ENCODE measurements at places on chromosomes 12 and 14.
A peak's percentile ranks its signal among the peaks of the same experiment; 100 is the strongest.

- no peak for DNase-seq
Observed at GRCh38 chr12:94623161-94623920, 27.0 kb downstream of the TMCC3 start.

GRCh38 chr14:56390859-56391258 is 188.7 kb upstream of the TMEM260 start:
- DNase-seq = no peak

DNA sequence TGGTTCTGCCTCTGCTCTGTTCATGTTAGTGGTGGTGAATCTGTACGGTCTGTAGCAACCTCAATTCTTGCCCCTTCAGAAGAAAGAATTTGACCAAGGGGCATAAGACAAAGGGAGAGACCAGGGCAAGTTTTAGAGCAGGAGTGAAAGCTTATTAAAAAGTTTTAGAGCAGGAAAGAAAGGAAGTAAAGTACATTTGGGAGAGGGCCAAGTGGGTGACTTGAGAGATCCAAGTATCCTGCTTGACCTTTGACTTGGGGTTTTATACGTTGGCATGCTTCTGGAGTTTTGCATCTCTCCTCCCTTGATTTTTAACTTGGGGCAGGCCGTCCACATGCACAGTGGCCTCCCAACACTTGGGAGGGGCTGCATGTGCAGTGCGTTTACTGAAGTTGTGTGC is 225.0 kb downstream of the CRADD start:
- DNase-seq = no peak

GRCh38 chr12:90098132-90098779 is 389.6 kb upstream of the ATP2B1 start:
- no peak for DNase-seq

DNA sequence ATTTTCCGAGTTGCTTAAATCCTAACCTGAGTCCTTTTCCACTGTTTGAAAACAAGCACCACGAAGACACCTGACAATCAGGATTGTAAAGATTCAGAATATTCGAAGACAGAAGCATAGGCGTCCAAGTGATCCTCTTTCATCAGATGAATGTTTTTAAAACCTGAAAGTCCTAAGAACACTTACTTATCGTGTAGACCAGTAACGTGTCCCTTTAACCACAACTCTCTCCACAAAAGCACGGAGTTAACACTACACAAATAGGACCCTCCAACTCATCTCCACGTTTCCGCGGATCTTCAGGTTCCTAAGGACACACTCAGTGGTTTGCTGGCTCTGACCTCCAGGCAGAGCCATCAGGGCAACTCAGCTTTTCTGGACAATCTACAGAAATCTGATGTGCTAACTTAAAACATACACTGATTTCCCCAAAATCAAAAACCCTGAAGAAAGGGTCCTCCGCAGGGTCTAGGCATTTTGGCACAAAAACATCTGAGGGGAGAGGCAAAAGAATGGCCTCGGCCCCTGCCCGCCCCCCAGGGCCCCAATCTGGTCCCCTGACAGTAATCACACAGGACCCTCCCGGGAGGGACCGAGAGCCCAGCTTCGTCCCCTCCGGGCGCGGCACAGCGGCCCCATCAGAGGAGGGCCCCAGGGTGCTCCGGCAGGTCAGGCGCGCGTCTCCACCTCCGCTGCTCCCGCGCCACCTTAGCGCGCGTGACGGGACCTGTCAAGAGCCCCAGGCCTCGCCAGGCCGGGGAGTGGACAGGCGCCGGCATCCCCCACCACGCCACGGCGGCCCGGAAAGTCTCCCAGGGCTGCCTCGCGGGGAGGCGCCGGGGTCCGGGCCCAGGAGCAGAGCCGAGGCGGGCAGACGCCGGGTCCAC is 925 bp downstream of the DICER1 start:
- no peak for DNase-seq

DNA sequence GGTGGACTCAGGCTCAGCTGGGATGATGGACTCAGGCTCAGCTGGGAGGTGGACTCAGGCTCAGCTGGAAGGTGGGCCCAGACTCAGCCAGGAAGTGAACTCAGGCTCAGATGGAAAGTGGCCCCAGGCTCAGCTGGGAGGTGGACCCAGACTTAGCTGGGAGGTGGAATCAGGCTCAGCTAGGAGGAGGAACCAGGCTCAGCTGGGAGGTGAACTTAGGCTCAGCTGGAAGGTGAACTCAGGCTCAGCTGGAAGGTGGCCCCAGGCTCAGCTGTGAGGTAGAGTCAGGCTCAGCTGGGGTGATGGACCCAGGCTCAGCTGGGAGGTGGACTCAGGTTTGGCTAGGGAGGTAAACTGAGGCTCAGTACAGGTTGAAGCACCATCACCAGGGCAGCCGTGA is 21.8 kb upstream of the C14orf180 start:
- DNase-seq = no peak

DNA sequence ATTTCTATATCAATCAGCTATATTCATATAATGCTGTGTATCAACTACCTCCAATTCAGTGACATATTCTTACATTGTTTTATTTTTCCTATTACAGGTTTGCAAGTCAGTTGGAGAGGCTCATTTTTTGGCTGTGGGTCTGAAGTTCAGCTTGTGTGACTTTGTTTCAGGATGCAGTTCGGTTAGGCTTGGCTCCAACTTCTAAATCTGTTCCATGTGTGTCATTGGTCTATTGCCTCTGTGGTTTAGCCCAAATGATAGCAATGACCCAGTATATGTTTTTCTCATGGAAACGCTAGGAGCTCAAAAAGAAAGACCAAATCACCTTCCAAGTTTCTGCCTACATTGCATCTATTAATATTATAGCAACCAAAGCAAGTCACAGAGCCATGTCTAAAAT is 848.6 kb upstream of the LRFN5 start:
- DNase-seq = no peak

DNA sequence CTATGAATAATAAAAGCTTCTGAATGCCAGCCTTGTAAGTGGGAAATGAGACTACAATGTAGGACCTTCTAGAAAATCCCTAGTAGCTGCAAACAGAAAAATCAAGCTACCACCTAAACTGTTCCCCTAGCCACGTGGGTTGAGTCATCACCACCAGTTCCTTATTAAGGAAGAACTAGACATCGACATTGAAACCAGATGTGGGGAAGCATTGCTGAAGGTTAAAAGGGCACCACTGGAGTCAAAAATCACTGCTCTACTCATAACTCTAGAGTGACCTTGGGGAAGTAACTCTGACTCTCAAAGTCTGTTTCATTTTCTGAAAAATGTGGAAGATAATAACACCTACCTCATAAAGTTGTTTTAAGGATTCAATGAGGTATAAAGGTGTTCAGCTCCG is 9.4 kb upstream of the CNIH1 start:
- DNase-seq = peak; percentile 66

DNA sequence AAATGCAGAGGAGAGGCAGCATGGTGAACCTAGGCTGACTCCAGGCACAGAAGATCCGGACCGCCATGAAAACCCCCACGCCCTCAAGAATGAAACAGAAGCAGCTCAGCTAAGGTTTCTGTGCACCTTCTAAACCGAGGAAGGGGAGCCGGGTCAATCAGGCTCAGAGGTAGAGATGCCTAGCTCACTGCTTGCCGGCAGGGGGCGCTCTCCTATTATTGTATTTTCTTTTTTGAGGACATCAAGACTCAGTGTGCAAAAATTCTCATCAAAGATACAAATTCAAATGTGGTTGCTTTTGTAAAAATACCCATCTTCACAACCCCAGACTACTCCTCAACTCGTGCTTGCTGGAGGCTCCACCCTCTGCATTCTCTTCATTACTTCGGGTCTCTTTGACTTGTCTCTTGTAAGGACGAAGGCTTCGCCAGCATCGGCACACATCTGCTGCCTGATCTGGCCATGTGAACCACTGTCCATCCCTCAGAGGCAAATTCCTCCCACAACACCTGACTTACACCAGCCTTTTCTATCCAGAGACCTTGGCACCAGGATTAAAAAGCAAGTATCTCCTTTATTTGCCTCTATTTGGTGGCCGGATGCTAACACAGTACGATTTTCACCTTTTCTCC is 33.4 kb upstream of the RNASE3 start:
- DNase-seq = no peak

- DNase-seq = no peak
Observed at GRCh38 chr12:80175307-80175930, 76.1 kb downstream of the OTOGL start.

- no peak for DNase-seq
Observed at GRCh38 chr12:68771223-68771925, 25.4 kb downstream of the SLC35E3 start.

GRCh38 chr12:90460681-90461080 is 494.3 kb downstream of the CCER1 start:
- DNase-seq = no peak

DNA sequence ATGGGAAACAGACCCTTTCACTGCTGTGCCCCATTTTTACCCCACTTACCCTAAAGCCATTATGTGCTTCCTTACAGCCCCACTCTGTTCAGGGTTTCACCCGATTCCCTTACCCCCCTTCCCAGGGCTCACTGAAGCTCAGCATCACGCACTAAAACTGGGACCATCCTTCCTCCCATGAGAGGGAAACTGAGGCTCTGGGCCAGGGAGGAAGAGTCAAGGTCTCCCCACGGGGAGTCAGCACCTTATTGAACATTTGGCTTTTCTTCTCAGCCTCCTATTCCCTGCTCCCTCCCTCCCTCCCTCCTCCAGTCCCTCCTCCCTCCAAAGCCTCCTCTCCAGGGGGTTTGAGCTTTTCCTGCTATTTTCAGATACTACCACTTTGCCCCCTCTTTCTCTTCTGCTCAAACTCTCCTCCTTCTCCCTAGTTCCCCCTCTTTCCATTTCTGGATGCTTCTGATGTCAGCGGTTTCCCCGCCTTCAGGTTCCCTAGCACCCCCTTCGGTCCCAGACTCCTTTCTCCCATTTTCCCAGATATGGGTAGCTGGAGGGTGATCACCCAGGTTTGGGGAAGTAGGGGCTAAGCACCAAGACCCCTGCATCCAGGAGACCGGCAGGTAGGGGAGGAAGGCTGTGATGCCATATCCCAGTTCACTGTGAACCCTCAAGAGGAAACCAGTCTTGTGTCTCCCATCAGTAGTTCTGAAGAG is 960 bp downstream of the GPR162 start:
- no peak for DNase-seq

GRCh38 chr14:64715628-64716412 is 11.6 kb downstream of the PLEKHG3 start:
- DNase-seq = no peak

DNA sequence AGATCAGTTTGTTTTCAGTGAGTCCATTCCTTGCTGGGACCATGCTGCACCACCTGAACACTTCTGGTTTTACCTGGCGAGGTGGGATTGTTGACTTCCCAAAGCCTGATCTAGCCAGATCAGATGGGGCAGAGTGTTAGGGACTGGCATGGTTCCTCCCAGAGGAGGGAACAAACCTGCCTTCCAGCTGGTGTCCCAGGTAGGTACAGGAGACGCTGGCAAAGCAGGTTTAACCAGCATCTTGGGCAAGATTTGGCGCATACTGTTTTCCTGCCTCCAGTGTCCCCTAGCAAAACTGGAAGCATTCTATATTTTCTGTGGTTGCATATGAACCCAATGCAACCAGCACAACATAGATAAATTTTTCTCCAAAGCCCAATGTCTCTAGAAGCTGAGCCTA is 14.6 kb upstream of the FOS start:
- DNase-seq = no peak

DNA sequence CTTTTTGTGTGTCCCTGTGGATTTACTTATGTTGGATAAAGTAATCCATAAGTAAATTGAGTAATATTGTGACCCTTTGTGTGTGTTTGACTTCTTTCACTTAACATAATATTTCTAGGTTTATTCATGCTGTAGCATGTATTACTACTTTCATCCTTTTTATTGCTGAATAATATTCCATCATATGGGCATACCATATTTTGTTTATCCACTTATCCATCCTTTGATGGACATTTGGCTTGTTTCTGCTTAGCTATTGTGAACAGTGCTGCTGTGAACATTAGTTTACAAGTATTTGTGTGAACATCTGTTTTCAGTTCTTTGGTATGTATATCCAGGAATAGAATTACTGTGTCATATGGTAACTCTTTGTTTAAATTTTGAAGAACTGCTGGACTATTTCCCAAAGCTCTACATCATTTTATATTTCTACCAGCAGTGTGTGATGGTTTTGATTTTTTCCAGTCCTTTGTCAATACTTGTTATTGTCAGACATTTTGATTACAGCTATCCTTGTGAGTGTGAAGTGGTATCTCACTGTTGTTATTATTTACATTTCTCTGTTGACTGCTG is 25.2 kb downstream of the G2E3 start:
- DNase-seq = no peak

DNA sequence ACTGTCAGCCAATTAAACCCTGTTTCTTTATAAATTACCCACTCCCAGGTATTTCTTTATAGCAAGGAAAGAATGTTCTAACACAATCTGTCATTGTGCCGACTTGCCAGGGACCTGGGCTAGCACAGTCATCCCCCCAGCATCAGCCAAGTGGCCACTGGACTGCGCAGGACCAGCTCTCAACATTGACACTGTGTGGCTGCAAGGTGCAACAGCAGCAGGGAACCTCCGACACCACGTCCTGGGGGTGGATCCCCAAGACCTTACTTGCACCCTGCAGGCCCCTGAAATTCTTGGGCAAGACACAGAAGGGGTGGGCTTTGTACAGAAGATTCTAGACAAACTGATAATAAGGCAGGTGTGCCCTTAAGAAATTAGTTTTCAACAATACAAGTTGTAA is 309.5 kb downstream of the GLT1D1 start:
- no peak for DNase-seq

DNA sequence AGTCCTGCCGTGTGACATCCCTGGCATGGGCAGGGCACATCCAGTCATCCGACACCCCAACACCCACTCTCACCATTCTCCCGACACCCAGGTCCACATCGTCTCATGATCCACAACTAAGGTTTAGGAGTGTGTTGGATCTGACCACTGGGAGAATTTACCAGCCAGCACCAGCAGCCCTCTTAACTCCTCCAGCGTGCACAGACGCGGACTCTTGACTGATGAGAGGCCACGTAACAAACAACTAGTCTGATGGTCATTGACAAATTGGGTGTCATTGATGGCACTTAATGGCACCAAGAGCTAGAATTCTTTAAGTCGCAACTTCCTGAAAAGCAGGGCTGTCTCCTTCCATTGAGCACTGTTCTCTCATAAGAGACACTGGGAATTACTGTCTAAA is 203.0 kb upstream of the SFSWAP start:
- DNase-seq = no peak

GRCh38 chr12:15763328-15763727 is 25.9 kb downstream of the EPS8 start:
- DNase-seq = no peak

- DNase-seq = no peak
Observed at GRCh38 chr14:100321473-100322137, 1.5 kb upstream of the SLC25A47 start.

- DNase-seq = no peak
Observed at GRCh38 chr14:28294834-28295440, 471.6 kb upstream of the FOXG1 start.

All from GM12864 (cell line).